Activated CD4-positive, alpha-beta T cell treated with anti-CD3 and anti-CD28 coated beads, Interleukin-2, amount 50 U/mL, for 1 hour (primary cell): ENCODE measurements at places on chromosomes 6 and 20.

DNA sequence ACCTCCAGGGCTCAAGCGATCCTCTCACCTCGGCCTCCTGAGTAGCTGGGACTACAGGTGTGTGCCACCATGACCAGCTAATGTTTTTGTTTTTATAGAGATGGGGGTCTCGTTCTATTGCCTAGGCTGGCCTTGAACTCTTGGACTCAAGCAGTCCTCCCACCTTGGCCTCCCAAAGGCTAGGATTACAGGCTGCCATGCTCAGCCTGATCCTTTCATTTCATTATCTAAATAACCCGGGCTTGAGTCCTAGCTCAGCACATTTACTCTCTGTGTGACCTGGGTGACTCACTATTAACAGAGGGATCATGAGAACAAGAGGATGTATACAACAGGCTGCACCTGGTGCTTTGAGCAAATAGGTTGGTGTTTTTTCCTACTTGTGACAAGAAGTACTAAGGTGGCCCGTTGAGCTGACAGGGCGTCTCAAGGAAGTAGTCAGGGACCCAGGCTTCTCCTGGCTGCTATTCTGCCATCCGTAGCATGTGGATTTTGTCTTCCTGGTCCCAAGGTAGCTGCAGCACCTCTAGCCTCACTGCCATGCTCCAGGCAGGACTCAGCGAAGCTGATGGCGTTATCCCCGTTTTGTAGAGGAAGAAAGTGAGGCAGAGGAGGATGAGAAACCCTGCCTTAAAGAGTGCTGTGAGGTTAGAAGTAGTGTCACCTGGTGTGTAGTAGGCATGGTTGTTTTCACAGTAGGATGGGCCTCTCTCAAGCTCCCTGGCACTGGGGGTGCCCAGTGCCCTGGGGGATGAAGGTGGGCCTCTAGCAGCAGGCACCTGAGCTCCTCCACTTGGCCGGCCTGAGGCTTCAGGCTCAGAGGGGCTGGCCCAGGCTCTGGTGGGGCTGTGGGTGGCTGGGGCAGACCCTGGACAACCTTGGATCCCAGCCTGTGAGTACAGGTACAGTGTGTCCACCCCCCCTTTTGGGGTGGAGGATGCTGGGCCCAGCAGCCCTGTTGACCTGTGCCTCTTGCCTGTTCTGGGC is 62.4 kb downstream of the ADNP start:
- DNase-seq: no peak

- no peak for DNase-seq
Observed at GRCh38 chr20:43681991-43682410, 15.1 kb downstream of the MYBL2 start.

DNA sequence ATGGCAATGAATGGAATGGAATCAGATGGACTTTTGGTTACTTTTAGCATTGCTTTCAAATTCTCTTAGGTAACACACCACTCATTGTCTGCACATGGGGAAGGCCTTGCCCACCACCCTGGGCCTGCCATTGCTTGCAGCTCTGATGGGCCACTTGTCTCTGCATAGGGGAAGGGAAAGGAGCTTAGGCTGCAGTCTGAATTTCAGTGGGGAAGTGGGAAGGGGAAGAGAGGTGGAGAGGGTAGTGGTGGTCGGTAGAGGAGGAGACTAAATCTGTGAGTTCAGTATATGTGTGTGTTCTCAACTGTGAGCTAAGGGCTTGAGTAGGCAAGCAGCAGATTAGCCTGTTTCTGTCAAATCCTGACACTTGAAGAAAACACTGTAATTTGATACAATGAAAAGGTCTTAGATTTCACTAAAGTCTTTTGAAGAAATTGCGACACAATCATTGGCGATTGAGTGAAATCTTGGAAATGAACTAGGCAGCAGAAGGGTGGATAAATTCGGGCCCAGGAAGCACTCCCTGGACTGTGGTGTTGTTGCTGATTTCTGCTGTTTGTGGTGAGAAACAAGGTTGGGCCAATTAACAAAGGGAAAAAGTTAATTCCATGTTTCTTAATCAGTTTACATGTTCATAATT is 80.6 kb downstream of the OTOR start:
- DNase-seq: no peak

- peak; percentile 34 for DNase-seq
Observed at GRCh38 chr6:392441-393390, 1.2 kb downstream of the IRF4 start.

GRCh38 chr20:48656661-48657211 is 171.1 kb downstream of the PREX1 start:
- no peak for DNase-seq

- no peak for DNase-seq
Observed at GRCh38 chr20:21049305-21049828, 56.8 kb downstream of the LINC00237 start.

DNA sequence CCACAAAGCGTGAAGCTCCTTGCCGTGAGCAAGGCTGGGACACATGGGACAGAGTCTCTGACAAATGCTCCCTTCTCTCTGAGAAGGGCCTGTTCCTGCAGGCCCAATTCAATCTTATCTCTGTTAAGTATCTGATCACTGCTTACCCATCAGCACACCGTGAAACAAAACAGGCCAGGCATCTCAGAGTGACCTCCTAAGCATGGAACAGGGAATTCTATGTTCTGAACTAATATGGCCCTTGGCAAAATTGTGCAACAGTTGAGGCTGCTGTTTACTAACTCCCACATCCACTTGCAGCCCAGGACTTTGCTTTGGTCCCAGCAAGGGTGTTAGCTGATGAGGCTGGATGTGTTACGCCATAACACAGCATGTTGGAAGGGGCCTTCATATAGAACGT is 79.2 kb downstream of the GCLC start:
- no peak for DNase-seq

GRCh38 chr6:130575557-130575956 is 209.7 kb downstream of the TMEM200A start:
- DNase-seq: no peak

GRCh38 chr6:45001663-45002062 is 326.5 kb upstream of the RUNX2 start:
- no peak for DNase-seq

GRCh38 chr6:4008324-4009047 is 70.5 kb downstream of the FAM217A start:
- no peak for DNase-seq

GRCh38 chr6:32855467-32856174 is 1.6 kb downstream of the PSMB9 start:
- DNase-seq: no peak

DNA sequence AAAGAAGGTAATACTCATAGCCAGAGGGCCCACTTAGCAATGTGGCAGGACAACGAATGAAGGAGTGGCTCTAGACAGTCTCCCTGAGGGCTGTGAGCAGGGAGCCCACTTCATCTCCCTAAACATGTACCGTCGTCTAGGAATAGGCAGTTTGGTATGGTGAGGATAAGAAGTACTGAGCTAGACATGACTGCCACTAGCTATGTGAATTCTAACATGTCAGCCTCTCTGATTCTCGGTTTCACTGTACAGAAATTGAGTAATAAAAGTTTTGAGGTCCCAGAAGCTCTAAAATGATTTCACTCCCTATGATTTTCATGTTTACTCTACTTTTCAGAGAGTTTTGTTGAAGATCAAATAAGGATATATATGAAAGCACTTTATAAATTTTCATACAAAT is 107.1 kb downstream of the AHI1 start:
- DNase-seq: no peak

DNA sequence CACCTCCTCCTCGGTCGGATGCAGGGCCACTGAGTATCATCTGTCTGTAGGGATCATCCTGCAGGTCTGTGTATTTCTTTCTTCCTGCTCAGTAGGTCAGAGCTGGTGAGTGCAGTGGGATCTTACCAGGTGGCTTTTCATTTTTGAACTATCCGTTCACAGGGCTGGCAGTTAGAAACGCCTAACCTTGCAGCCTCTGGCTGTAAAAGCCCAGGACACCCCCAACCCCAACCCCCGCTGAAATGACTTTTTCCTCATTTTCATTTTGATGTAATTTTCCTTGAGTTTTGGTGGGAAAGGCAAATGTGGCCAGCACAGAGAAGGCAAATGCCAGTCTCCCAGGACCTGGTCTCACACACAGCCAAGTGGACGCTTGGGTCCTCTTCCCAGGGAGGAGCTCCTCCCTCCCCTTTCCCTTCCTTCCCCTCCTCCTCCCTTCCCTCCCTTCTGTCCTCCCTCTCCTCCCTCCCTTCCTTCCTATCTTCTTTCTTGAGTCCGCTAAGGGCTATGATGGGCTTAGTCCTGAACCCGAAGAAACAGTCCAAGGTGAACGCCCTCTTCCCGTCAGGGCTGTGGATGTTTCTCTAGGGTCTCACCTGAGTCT is 36.0 kb downstream of the TMEM242 start:
- DNase-seq: no peak

DNA sequence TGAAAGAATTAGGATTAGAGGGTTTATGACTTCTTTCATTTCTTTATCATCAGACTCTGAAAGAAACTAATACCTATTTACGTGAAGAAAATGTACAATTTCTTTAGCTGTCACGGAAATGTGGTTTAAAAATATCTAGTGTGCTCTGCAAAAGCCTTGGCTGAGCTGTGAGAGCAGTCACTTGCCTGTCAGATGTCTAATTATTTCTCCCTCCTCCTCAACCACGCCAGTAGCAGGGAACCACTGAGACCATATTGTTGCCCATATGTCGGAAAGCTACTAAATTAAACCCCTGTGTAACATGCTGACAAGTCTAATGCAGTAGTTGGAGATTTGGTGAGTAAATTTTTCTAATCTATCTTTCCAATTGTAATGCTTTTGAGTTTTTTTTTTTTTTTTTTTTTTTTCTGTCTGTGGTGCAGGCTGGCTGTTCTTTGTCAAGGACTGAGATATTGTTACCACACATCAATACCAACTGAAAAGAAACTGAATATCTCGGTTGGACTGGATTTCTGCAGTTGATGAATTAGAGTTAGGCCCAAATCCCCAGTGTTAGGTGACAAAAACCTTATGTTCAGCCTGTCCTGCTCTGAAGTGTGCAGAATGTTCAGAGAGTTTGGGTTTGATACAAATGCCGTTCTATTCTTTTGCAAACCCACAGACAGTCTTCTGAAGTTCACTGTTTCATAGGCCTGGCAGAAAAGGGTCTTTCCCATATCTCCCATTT is 302.9 kb upstream of the SYNCRIP start:
- DNase-seq: no peak

DNA sequence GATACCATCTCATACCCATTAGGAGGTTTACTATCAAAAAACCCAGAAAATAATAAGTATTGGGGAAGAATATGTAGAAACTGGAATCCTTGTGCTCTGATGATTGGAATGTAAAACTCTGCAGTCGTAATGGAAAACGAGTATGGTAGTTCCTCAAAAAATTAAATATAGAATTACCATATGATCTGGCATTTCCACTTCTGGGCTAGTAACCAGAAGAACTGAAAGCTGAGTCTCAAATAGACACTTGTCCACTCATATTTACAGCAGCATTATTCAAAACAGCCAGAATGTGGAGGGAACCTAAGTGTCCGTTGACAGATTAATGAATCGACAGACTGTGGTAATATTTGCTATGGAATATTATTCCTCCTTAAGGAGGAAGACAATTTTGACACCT is 44.3 kb downstream of the FOXC1 start:
- no peak for DNase-seq

GRCh38 chr6:51107769-51108203 is 289.1 kb downstream of the TFAP2B start:
- no peak for DNase-seq

GRCh38 chr6:126380072-126380583 is 40.2 kb downstream of the CENPW start:
- no peak for DNase-seq

- DNase-seq: no peak
Observed at GRCh38 chr6:43706788-43707187, 19.2 kb upstream of the MRPS18A start.

DNA sequence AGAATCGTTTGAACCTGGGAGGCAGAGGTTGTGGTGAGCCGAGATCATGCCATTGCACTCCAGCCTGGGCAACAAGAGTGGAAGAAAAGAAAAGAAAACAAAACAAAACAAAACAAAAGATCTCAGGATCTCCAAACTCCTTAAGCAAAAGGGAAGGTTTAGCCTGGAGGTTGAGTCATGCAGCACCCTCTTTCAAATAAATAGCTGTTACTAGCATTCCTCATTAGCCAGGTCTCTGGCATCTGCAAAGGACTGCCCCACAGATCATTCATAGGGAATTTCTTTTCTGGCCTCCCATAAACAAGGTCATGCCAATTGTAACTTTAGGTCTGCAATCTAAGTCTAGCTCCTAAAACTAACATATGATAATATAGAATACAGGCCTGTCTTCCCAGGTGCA is 37.2 kb downstream of the EDN1 start:
- no peak for DNase-seq

GRCh38 chr6:139881728-139882211 is 507.3 kb upstream of the CITED2 start:
- DNase-seq: no peak

GRCh38 chr20:6671829-6672228 is 95.7 kb upstream of the BMP2 start:
- DNase-seq: no peak

DNA sequence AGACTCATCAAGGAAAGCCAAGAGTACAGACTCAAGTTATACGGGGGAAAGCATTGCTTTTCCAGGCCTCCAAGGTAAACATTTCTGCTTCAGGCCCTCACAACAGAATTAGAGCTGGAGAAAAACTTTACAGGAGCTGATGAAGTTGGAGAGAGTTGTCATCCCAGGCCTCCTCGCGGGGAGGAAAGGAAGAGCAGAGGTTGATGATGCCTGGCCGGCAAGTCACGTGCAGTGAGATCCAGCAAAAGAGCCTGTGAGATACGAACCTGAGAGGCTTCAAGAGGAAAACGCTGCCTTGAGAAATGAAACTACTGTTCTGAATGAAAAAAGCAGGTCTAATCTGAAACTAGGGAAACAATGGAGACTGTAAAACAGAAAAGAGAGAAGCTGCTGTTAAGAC is 122.9 kb downstream of the FAM120B start:
- no peak for DNase-seq

- DNase-seq: no peak
Observed at GRCh38 chr20:33407251-33407650, 5.9 kb upstream of the CDK5RAP1 start.

DNA sequence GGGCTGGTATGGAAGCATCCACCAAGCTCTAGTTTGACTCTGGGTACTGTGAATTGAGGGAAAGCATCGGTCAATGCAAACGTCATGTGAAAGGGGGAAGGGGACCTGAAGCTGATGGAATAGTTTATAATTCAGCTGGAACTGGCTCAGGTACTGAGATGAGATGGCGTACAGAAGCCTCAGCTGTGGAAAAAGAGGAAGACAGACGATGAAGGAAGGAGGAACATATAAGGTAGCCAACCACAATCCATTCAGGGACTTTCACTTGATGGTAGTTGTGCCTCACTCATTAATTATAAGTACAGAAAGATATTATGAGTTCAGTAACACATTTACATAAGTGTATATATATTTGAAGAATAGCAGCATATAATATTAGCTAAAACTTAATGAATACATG is 2.7 kb downstream of the CALHM5 start:
- no peak for DNase-seq

GRCh38 chr20:33566781-33567603 is 77.1 kb downstream of the CBFA2T2 start:
- no peak for DNase-seq
